CD8-positive, alpha-beta memory T cell (primary cell): ENCODE measurements at places on chromosomes 6 and 20.

DNA sequence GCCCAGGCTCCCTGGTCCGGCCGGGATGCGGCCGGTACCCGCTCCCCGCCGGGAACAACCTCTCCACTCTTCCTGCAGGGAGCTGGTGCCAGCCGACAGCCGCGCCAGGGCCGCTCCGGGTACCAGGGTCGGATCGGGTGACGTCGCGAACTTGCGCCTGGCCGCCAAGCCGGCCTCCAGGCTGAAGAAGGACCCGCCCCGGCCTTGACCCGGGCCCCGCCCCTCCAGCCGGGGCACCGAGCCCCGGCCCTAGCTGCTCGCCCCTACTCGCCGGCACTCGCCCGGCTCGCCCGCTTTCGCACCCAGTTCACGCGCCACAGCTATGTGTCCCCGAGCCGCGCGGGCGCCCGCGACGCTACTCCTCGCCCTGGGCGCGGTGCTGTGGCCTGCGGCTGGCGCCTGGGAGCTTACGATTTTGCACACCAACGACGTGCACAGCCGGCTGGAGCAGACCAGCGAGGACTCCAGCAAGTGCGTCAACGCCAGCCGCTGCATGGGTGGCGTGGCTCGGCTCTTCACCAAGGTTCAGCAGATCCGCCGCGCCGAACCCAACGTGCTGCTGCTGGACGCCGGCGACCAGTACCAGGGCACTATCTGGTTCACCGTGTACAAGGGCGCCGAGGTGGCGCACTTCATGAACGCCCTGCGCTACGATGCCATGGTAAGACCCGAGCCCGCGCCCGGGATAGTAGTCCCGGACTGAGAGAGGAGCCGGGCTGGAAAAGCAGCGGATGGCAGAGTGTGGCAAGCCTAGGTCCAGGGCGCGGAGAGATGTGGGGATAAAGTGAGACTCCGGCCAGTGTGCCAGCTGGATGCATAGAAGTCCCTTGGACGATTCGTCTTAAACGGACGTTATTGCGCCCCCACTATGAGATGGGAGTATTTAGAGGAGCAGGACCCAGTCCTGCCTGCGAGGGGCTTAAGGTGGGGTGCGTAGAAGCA lies at the start of gene NT5E:
Gene NT5E, plus strand, starts transcription at position 266 of the 942 bp plus-strand sequence. Its CDS starts 57 bp downstream, at position 323.
- DNase-seq: peak; percentile 65

GRCh38 chr6:49790341-49790740 lies 3.3 kb upstream of the PGK2 start:
- DNase-seq: no peak

- DNase-seq: no peak
These were observed 21.5 kb upstream of the TPD52L1 start for GRCh38 chr6:125132058-125132457.

DNA sequence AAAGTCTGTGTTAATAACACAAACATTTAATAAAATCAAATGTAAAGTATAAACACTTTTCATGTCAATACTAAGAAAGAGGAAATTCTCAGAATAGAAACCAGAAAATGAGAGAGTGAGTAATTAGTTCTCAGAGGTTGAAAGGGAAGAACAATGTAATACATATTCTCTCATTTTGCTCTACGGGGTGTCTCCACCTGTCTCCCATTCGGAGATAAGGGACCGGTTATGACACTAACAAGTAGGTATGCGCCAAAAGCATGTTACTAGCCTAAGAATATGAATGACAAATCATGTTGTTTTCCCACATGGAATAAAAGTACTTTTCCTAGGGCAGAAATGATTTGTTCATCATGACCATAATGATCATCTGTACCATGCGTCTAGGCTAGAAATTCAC lies 35.6 kb upstream of the PRELID3B start:
- DNase-seq: no peak

- no peak for DNase-seq
These were observed 24.9 kb downstream of the NCR2 start for GRCh38 chr6:41360314-41360685.

DNA sequence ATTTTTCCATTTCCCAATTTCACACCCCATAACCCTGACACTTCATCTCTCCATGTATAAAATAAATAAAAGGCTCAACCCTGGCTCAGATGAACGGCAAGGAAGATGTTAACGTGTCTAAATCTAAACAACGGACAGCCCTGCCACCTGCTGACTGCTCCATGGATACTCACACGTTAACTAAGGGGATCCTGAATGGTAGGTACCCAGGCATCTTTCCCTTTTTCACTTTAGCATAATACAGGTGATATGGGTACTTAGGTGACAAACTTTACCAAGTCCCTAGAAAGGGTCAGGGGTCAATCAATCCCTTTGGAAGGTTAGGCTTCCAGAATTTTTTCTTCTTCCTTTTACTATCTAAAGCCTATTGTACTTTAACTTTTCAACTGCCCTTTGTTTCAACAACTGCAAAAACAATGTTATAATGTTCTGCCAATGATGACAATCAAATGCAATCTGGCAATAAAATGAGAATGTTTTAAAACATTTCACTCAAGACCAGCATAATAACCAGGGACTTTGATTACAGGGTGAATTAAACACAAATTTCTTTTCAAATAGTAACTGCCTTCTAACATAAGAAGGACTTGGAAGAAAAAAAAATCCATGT lies 52.4 kb upstream of the IPCEF1 start:
- DNase-seq: no peak

GRCh38 chr6:87904011-87904410 lies 143.6 kb upstream of the SPACA1 start:
- DNase-seq: no peak

- no peak for DNase-seq
These were observed 172.6 kb downstream of the BMP2 start for GRCh38 chr20:6940048-6940447.

DNA sequence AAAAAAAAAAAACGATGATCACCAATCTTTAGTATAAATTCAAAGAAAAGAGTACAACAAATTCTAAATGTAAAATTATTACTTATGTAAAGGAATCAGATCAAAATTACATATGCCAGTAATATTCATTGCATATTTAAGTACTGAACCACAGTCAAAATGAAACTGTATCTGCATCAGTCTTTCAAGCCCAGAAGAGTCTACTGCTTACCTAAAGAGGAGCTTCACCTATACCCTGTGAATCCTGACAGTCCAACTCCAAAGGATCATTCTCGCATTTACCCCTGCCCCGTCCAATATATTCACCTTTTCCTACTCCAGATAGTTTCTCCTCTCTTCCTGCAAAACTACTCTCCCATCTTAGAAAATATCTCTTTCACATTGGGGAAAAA lies 9.2 kb downstream of the ATG5 start:
- DNase-seq: no peak

DNA sequence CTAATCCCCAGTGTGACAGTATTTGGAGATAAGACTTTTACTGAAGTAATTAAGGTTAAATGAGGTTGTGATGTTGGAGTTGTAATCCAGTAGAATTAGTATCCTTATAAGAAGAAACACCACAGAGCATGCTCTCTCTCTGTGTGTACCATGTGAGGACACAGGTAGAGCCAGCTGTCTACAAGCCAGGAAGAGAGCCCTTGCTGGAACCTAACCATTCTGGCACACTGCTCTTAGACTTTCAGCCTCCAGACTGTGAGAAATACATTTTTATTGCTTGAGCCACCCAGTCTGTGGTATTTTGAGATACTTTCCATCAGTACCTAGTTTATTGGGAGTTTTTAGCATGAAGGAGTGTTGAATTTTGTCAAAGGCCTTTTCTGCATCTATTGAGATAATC lies 110.2 kb downstream of the PHF3 start:
- DNase-seq: no peak

DNA sequence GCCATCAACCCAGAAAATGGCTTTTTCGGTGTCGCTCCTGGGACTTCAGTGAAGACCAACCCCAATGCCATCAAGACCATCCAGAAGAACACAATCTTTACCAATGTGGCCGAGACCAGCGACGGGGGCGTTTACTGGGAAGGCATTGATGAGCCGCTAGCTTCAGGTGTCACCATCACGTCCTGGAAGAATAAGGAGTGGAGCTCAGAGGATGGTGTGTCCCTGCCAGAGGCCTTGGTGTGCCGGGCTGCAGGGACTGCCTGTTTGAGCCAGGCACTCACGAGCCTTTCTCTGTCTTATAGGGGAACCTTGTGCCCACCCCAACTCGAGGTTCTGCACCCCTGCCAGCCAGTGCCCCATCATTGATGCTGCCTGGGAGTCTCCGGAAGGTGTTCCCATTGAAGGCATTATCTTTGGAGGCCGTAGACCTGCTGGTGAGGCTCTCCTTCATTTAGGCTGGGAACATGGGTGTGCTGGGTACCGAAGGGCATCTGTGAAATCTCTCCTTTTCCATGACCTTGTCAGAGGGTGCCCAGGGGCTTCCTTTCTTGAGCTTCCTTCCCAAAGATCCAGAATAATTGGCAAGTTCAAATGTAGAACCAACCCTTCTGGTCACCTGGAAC lies 3.4 kb downstream of the PCK1 start:
- no peak for DNase-seq

DNA sequence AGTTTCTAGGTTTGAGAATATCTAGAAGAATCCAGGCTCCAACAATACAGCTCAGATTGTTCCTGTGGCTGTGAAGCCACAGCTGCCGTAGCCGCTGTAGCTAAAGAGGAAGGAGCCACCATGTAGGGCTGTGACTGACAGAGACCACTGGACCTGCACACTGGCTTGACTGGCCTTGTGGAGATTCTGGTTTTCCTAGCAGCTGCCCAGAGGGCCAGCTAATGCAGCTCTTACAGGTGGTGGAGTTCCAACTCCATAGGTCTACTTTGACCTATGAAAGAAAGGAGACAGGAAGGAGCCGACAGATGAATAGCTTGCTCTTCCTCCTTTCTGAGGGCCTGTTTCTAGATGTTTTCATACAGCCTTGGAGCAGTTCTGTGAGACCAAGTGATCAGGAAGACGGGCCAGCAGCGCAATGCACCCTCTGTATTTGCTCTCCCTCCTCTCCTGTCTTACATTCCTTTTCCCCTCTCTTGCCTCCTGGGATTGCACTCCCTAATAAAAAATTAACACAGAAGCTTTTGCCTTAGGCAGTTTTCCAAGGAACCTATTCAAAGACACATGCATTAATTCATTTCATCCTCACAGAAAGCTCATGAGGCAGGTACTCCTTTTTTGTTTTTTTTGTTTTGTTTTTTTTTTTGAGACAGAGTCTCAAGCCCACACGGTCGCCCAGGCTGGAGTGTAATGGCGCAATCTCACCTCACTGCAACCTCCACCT lies 51.8 kb upstream of the MYB start:
- DNase-seq: no peak

- DNase-seq: no peak
These were observed 84.1 kb downstream of the SLC23A2 start for GRCh38 chr20:4916971-4917881.

- no peak for DNase-seq
These were observed 160.4 kb downstream of the PACRG start for GRCh38 chr6:162887981-162888689.

GRCh38 chr6:99822741-99823512 lies 171.1 kb downstream of the MCHR2 start:
- DNase-seq: no peak

DNA sequence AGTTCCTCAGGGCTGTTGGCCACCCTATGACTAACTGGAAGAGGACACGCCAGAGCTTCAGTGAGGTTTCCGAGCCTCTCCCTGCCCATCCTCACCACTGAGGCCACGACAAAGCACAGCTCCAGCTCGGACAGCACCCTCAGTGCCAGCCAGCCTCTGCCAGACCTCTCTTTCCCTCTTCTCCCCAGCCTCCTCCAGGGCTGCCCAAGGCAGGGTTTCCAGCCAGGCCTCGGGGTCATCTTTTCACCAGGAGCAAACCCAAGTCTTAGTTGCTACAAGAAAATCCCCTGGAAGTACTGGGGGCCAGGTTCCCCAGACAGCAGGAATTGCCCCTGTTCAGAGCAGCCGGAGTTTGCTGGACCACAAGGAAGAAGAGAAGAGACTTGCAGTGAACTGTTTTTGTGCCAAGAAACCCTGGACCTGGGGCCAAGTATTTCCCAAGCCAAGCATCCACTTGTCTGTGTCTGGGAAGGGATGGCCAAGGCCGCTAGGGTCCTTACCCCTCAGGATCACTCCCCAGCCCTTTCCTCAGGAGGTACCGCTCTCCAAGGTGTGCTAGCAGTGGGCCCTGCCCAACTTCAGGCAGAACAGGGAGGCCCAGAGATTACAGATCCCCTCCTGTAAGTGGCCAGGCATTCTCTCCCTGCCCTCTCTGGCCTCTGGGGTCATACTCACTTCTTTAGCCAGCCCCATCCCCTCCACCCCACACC lies 41.6 kb downstream of the PLAGL2 start:
- no peak for DNase-seq

- no peak for DNase-seq
These were observed 315.8 kb upstream of the SOX4 start for GRCh38 chr6:21277601-21278374.

DNA sequence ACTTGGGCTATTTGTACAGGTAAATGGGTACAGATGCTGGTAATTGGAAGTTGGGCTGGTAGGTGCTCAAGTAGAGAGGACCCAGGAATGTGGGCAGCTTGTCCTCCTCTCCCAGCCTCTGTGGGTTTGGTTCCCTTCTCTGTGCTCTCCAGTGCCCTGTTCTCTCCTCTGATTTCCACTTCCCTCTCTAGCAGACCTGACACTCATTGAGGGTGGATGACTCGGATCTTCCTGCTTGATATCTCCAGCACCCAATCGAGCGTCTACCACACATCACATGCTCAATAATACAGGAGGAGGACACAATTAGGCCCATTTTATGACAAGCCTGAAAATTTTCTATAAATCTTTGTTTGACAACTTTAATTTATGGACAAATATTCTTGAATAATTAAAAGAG lies 23.7 kb downstream of the CST1 start:
- DNase-seq: no peak

DNA sequence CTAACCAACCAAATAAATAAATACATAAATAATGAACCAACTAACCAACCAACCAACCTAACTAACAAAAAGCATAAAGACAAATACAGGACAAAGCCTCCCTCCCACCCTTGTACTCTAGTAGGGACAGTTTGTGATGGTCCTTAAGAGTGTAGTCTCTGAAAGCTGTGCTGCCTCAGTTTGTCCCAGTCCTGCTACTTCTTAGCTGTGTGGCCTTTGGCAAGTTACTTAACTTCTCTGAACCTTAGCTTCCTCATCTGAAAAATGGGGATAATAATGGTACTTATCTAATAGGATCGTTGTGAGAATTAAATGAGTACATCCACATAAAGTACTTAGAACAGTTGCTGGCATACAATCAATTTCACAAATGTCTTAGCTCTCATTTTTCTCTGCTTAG lies 232.6 kb upstream of the SUPT3H start:
- DNase-seq: no peak

DNA sequence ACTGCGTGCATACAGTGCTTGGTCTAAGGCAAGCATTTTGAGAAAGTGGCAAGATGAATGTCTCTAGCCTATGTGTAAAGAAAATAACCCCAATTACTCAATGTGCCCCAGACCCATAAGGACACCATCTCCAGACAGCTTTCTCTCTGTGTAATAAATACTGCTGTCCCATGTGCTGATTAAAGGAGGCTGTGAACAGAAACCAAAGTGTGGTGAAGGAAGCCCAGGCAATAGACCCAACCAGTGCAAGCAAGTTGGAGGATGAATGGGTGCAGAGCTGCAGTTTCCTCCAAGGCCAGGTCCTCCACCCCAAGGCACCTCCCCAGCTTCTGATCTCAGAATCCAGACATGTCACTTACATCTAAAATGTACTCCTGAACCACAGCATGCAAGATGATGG lies 60.6 kb downstream of the TRAM2 start:
- DNase-seq: no peak
